ENCODE measurements at places on chromosomes 2 and 18.

- no peak for DNase-seq
Observed at GRCh38 chr2:71130905-71131244, 441 bp downstream of the MPHOSPH10 start.

GRCh38 chr2:46153996-46154753 is 143.0 kb upstream of the EPAS1 start:
- DNase-seq: no peak

DNA sequence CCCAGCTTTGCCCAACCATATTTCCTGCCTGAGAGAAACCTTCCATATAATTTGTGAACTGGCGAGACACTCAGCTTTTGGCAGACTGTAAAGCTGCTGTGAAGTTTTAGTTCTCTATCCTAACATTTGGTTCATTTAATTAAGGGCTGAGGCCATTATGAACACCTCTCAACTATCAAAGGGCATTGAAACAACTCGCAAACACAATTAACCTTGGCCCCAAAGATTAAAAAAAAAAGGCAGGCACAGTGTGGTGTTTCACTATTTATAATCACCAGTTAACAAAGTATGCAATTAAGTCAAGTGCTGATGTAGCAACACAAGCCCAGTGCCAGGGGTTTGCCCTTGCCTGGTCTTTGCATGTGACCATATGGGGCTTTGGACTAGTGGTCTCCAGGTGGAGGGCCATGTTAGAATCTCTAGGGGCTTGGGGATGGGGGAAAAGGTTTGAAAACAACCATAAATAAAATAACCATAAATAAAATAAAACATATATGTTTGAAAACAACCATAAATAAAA is 297.6 kb upstream of the SKOR2 start:
- no peak for DNase-seq

- DNase-seq: no peak
Observed at GRCh38 chr18:36440614-36441013, 143.1 kb downstream of the FHOD3 start.

- no peak for DNase-seq
Observed at GRCh38 chr2:200193791-200194190, 112.7 kb upstream of the SPATS2L start.

- DNase-seq: no peak
Observed at GRCh38 chr2:204321910-204322751, 223.1 kb upstream of the PARD3B start.

GRCh38 chr2:10184421-10184820 is 61.9 kb downstream of the RRM2 start:
- no peak for DNase-seq

DNA sequence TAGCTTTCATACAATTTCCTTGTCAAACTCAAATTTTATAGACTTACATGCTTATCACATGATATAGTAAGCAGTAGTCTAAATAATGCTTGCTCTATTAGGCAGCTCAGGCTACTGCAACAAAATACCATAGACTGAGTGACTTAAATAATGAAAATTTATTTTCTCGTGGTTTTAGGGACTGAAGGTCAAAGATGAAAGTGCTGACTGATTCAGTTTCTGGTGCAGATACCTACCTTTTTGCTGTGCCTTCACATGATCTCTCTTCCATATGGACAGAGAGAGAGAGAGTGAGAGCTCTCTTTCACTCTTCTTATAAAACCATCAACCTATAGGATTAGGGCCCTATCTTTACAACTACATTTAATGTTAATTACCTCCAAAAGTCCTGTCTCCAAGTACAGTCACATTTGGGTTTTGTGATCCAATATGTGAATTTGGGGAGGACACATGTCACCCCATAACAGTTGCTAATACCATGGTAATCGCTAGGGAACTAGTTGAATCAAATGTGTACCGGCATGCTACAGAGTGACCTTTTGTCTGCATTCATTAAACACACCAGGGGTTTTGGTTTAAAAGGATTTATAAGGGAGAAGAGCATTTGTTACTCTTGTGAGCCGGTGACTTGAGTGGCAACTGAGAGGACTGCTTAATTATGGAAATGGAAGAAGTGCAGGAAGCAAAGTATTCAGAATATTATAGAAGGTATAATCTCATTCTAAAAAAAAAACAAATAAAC is 723.4 kb upstream of the LRRTM4 start:
- no peak for DNase-seq

GRCh38 chr2:48144777-48145176 is 238.5 kb upstream of the FBXO11 start:
- DNase-seq: no peak

DNA sequence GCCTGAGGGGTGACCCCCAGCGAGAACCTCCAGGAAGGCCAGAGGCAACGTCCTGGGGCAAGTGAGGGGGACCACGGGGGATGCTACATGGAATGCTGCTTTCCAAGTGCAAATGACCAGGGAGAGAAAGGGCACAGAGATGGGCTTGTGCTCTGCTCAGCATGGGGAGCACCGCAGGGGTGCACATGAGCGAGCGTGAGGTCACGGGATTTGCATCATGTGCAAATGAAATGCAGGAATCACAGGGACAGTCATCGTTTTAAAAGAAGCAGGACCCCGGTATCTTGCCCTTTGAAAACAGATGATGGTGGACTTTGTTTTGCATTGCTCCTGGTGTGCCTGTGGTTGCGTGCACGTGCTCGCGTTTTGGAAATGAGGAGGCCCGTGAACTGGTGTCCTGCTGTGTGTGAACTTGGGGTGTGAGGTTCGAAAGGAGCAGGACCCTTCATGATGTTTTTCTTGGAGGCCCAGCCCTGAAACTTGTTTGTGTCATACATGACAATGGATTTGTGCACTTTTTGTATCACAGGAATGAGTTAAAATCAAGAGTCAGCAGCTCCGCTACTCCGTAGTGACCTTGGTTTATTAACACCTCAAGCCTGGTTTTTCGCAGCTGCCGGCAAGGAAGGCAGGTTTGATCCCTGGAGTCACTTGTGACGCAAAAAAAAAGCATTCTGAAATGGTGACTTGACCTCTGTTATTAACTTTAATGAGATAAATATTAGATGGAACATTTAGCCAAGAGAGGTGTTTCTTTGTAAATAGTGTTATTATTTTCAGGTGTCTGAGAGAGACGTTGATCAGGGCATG is 234.5 kb downstream of the LDLRAD4 start:
- no peak for DNase-seq

GRCh38 chr2:28545590-28546200 is 49.8 kb downstream of the PLB1 start:
- DNase-seq: no peak

DNA sequence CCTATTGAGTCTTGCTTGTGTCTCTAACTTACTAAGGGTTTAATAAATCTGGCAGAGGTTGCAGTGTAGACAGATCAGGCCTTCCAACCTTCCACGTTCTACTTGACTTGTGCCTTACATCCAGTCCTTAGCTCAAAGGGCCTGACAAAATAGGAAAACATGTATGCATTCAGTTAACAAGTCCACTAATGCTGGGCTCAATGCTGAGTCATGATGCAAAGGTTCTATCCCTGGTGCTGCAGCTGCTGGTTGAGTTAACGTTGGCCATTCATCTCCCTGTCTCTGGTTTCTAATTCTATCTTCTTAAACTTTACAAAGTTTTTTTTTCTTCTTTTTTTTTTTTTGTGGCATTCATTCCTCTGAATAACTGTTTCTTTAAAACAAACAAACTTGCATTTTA is 46.3 kb upstream of the ITGB6 start:
- no peak for DNase-seq

- DNase-seq: no peak
Observed at GRCh38 chr2:34317797-34318196, 718.7 kb upstream of the FAM98A start.

GRCh38 chr2:201465524-201465971 is 14.0 kb downstream of the STRADB start:
- no peak for DNase-seq

DNA sequence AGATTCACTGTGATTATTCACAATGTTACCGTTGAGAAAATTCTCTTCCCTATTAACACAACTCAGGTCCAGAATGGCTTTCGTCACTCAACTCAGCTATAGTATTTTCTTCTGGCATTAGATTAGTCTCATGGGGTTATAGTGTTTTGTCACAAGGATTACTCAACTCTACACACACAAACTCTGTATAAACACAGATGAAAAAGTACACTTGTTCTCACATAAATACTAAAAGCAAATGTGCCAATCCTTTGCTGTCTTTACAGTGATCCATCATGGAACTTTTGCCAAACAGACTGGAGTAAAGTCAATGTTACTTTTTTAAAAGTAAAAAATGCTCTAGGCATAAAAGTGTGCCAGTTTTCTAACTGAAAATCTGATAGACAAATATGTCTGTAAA is 267.6 kb downstream of the RBM43 start:
- DNase-seq: no peak

DNA sequence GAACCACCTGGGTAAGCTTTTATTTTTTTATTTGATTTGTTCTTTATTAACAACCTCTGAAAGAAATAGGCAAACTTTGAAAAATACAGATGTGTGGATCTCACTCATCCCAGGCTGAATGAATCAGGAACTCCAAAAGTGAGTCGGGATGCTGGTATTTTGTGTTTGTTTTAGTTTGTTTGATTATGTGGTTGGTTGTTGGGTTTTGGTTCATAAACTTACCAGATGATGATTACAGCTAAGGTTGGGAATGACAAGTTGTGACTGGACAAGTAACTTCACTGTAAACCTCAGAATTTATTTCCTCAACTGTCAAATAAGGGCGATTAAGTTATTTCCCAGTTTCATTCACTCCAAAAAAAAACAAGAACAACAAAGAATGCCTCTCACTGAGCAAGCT is 80.5 kb upstream of the KIF5C start:
- no peak for DNase-seq

DNA sequence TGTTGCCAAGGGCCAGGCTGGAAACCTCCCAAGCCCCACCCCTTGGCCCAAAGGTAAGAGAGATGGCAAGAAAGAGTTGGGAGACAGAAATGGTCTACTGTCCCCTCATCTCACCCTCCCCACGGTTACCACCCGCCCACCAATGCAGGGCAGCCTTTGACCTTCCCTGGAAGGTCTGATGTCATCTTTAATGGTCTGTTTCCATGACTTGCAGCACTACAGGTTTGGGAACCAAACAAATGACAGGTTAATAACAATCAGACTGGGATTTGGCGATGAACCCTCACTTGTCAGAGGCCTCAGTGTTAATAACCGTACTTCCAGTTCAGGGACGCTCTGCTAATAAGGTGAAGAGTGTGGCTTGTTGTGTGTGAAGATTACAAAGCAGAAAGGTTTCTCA is 70.4 kb downstream of the MRO start:
- no peak for DNase-seq
